ENCODE measurements at places on chromosomes 3 and 15.

DNA sequence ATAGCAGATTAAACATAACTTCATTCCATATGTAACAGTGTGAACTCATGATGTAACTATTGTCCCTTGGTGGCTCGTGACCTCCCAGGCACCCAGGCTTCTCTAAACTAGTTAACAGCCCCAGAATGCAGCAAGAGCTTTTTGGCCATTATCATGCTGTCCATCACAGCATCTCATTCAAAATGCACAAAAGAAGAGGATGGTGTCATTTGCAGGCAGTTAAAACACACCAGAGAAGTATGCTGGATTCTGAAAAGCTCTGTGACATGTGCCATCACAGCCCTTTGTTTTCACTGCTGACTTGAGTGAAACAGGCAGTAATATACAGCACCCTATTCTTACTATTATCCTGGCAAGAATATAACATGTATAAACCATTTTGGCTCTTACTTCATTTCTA lies 117.6 kb upstream of the CHMP2B start:
- DNase-seq: no peak

DNA sequence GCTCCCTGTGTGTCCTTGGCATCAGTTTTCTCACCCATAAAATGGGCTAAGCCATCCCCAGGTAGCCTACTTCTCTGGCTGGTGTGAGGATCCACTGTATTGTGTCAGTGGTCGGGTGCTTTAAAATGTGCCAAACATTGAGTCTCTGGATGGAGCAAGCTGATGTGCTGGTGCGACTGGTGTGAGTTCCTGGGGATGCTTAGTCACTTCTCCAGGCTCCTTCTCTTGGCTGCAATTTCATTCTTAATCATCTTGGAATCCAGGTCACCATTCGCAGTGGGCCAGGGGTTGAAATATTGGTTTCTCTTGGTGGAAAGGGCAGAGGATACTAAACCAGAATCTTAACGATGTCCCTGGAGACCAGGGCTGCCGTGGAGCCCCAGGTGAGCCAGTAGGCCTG lies 29.3 kb downstream of the SCN5A start:
- DNase-seq: no peak

- DNase-seq: no peak
Observed at GRCh38 chr3:229183-229661, 32.7 kb downstream of the CHL1 start.

DNA sequence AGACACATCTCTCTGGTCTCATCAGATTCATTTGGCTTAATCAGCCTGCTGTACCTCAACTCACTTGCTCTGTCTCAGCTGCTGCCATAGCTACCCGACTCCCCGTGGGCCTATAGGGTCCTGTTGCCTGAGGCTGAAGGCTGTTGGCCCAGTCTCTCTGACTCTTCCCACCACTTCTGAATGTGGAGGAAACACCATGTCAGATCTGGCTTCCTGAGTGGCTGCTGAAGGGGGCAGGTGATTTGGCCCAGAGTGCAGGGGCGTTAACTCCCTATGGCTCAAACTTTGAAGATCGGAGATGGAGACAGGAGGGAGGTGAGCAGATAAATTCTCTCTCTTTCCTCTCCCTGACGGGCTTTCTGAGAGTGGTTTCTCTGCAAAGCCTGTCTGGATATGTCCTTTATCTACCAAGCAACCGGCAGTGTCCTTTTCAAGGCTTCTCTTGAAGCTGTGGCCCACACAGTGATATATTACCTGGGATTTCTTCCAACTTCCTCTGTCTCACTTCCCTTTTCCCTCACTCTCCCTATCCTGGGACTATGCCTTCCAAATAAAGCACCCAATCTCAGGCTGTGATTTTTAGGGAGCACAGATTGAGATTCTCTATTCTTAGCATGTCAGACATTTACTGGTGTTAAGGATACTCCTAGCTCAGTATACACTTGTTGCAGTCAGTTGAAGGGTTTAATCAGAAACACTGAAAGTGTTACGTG lies 334.9 kb upstream of the TBC1D5 start:
- DNase-seq: no peak

GRCh38 chr3:146705225-146705624 lies 100.1 kb upstream of the PLSCR5 start:
- DNase-seq: no peak

DNA sequence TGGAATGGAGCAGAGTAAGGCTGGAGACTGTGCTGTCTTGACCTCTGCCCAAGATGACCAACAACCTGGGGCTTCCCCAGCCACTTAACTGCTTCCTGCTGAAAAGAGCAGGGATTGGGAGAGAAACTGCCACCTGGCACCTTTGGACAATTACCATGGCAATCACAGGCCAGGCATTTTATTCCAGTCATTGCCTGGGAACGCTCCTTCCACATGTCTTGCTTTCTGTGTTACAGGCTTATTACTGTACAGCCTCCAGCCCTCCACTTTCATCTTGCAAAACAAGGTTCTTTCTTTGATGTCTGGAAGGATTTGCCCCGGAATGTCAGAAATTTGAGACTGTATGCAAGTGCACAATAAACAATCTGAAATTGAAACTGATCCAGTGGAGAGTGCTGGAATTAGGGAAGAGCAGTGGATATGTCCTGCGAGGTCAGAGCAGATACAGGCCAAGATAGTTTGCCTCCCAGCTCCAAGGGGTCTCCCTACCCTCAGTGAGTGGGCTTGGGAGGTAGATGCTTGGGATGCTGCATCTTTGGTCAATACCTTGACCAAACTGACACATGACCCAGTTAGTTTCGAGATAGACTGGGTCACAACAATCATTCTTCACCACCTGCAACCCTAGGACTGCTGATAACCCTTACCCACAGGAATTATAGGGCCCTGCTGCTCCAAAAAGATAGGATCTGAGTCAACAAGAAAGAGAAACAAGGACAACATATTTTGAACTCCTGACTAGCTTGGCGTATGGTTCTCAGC lies 2.7 kb downstream of the PPP1R14D start:
- no peak for DNase-seq

GRCh38 chr3:54531741-54532140 lies 396.1 kb downstream of the LRTM1 start:
- DNase-seq: no peak

- no peak for DNase-seq
Observed at GRCh38 chr3:72153477-72154314, 368.7 kb upstream of the PROK2 start.

DNA sequence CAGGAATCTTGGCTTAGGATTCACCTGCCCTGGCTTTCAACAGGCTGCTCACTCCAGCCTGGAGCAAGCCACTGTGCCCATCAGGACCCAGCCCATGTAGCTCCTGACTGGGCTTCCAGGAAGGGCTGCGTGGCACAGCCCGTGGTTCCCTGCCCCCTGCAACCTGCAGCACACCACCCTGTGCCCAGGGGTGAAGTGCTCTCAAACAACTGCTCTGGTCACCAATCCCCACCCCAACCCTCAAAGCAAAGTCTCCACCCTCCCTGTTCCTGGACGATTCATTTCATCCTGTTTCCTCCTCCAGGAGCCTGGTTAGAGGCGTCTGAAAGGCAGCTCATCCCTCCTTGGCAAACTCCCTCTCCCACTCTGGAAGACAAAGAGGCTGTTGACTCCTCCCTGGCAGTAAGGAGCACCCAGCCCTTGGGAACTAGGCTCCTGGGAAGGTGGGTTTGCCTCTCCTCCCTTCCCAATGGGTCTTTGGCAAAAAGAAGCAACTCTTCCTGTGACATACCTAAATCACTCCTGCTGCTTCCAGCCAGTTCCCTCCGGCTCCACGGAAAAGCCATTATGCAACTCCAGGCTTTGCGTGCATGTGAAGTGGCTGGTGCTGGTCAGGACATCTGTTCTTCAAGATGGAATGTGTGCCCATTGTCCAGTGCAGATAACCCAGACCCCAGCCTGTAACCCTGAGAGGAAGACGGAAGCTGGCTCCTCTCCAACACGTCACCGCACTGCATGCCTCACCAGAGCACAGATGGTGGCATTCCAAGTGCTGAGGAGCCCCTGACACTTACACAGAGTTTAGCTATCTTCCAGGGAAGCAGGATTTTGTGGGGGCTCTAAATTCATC lies 29.1 kb upstream of the VIPR1 start:
- DNase-seq: no peak

DNA sequence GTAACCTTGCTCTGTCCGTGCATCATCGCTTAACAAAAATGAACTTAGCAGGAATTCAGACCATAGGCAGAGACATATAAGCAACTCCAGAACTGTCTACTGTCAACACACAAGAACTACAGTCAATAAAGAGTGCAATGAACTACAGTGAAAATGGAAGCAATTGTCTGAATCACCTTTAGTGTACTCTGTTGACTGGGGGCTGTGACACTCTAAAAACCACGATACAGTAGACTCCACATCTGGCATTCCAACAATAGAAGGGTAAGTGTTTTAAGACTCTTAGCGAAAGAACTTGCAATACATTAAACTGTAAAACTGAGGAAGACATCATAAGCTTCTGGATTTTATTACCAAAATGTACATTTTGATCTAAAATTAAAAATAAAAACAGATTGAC lies 347.3 kb downstream of the ZBTB20 start:
- DNase-seq: no peak

DNA sequence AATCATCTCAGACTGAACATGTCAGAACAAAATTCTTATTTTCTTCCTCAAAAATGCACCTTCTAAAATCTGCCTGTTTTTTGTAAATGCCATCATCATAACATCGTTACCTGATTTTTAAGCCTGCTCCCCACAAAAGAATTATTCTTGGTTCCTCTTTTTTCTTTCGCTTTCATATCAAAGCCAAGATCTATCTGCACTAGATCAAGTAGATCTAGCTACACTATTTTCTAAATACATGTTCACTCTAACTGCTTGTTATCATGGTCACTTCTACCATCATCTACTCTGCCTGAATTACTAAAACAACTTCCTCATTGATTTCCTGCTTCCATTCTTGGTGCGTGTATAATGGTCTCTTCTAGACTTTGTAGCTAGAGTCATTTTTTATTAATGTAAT lies 217.7 kb downstream of the ARPP21 start:
- DNase-seq: no peak

DNA sequence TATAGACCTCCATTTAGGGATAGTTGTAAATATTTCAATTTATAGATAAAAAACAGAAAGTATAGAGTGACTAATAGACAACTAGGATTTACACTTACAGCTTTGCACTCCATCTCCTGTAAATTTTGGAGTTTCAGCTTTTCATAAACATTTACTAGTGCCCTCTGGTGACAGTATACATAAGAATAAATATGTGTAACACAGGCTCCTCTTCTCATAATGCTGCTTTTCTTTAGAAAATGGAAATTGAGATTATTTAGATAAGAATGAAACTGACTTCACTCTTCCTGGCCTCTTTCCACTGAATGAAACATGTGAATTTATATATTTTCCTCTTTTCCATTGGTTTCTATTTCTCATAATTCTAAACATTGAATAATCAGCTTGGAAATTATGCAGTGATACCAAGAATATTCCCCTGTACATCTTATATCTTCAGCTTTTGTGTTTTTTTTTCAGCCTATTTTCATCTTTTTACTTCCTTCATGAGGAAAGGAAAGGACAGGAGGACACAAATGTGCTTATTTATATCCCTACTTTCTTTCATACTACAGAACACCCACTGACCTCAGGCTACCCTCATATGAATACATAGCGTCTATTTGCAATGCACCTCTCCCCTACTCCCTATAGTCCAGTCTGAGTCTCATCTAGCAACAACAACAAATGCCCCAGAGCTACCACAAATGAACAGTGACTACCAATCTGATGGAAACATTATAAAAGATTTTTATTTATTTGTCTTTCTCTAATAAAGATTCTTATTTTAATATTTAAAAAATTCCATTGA lies 103.1 kb upstream of the CCDC39 start:
- DNase-seq: no peak

GRCh38 chr3:169581633-169582032 lies 81.9 kb downstream of the MECOM start:
- DNase-seq: no peak

DNA sequence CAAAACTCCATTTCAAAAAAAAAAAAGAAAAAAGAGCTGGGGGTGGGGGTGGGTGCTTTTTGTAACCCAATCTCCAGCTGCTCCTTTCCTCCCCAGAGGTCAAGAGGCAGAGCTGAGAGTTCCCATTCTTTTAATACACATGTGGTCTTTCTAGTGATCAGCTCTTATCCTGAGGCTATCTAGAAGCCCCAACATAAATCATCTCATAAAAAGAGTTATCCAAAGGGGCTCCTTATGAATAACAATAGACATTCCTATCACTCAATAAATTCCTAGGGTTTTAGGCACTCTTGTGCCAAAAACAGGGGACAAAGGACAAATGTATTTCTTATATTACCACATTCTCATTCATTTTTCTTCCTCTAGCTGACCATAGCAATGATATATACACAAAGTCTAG lies 25.1 kb upstream of the GAP43 start:
- DNase-seq: no peak

GRCh38 chr3:174439331-174440252 lies 419.5 kb upstream of the NAALADL2 start:
- DNase-seq: no peak

- DNase-seq: no peak
Observed at GRCh38 chr3:115905871-115906270, 282.6 kb downstream of the GAP43 start.

DNA sequence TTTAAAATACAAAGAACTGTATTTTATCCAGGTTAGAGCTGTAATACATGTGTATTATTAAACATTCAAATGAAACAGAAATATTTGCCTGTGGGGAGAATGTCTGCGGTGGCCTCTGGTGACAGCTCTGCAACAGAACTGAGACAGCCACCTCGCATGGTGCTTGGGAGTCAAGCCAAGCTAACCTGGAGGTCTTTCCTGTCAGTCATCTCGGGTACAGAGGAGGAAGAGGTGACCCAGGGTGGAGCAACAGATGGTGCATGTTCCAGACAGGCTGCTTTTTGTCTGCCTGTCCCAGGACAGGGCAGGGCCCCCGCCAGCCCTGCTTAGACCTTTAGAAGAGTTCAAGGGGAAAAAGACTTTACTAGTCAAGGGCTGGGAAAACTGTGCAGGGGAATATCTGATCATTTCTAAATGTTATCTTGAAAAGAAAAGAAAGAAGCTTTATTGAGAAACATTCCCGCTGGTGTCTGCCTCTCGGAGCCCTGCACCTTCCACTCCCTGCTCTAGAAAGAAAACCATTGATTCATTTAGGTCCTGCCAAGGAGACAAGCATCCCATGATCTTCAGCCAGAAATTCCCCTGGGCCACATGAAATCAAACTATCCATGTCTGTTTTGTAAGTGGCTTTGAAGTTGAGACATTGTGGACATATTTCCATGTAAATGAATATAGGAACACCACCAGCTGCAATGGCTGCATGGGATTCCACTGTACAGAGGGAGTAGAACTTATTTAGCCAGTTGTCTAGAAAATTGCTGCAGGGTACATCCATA lies 5.5 kb upstream of the NR2E3 start:
- DNase-seq: no peak

DNA sequence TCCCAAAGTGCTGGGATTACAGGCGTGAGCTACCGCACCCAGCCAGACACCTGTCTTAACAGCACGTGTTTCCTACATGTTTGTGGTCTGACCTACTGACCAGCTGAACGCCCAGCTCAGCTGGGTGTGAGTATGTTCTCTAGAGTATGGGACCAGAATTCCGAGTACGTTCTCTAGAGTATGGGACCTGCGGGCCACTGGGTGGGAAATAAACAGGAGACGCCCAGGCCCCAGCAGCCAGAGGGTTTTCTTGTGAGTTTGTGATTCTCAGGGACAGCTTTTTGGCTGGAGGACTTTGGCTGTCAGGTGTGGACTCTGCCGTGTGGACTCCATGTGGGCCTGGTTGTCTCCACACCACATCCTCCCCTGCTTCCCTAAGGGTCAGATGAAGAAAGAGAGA lies 87.3 kb downstream of the CHRD start:
- DNase-seq: no peak
